ENCODE measurements at places on chromosomes 16 and 17.
A peak's percentile ranks its signal among the peaks of the same experiment; 100 is the strongest.

GRCh38 chr17:60439501-60439900, 17.2 kb downstream of the CHCT1 start:
- DNase-seq: peak; percentile 29

DNA sequence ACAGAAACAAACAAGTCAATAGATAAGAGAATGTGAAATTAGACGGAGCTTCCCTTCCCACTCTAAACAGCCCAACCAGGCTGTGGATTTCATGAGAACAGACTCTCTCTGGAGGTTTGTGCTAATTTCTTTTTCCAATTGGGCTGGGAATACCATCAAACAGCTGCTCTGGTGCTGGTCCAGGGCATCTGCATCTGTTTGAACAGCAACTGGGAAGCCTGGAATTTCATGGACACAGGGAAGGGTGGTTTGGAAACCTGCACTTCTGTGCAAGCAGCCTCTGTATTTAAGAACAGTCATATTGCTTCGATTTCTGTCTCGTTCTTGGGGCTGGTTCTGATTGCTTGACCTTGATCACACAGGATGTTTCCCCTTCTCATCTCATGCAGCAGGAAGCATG, 88.7 kb downstream of the FOXL1 start:
- no peak for DNase-seq

DNA sequence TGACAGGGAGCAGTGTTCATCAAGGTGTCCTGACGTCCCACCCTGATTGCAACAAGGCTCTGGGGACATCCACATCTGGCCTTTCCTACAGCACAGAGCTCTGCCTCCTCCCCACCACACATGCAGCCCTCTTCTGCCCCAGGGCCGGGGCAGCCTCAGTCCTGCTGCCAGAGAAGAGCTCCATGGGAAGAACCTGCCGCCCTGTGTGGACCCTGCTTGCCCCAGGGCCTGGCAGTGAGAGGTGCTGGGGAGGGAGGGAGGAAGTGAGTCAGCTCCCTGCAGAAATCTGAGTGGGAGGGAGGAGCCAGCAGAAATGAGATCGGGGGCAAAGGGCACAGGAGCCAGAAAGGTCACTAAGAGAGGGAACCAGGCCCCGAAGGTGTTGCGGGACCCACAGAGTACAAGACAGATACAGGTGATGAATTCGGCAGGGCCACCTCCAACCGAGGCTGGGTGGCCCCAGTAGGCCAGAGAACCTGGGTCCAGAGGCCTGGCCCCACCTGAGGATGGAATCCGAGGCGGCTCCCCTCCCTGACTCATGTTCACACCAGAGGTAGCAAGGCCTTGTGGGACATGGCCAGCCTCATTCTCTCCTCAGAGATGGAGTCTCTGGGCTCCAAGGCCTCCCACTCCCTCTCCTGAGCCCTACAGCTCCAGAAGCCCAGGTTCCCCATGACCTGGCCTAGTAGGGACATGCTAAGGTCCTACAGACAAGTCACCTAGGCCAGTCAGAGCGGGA, 24.8 kb downstream of the MYO18A start:
- DNase-seq: peak; percentile 94

DNA sequence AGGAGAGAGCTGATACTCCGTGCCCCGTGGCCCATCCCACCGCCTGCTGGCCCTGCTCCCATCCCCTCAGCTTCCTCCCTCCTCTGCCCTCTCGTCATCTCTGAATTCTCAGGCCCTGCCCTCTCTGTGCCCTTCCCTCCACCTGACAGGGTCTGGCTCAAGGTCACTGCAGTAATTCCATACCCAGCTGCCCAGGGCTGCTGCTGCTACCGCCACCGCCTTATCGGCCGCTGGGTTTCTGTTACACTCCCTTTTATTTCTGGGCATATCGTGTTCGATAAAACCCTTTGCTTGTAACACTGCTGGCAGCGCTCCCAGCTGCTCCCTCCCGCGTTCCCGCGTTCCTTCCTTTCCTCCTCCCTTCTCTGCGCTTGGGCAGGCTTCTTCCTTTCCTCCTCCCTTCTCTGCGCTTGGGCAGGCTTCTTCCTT, 1.2 kb downstream of the EPN3 start:
- peak; percentile 37 for DNase-seq

GRCh38 chr17:48457080-48457836, 27.2 kb upstream of the SKAP1 start:
- peak; percentile 55 for DNase-seq

DNA sequence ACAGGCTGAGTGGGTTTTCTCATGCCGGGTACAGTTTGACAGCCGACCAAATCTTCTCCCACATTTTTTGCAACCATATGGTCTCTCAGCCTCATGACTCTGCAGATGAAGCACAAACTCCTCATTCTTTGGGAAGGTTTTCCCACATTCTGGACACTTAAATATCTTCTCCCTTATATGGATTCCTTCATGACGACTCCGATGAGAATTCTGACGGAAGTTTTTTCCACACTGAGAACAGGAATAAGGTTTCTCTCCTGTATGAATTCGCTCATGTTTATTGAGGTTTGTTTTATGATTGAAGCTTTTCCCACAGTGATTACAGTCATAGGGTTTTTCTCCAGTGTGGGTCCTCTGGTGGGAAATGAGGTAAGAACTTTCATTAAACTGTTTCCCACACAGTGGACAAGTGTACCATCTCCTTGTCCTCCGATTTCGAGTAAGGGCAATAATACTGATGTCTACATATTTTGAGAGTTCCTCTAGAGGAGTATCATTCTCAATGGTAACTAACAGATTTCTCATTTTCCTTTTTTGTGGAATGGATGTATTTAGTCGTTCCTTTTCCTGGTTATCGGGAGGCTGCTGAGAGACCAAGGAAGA, 10.9 kb downstream of the ZNF200 start:
- DNase-seq: no peak

All from EL (cell line).